Retina (tissue), 1 donor: ENCODE measurements at places on chromosomes 11 and 22.
A peak's percentile ranks its signal among the peaks of the same experiment; 100 is the strongest.

GRCh38 chr22:42194953-42195352 lies 64.3 kb upstream of the CYP2D6 start:
- DNase-seq = no peak

GRCh38 chr22:31079095-31079642 lies 1.9 kb upstream of the SMTN start:
- no peak for DNase-seq

- DNase-seq = no peak
These were observed 7.2 kb upstream of the CCDC83 start for GRCh38 chr11:85848006-85848405.

DNA sequence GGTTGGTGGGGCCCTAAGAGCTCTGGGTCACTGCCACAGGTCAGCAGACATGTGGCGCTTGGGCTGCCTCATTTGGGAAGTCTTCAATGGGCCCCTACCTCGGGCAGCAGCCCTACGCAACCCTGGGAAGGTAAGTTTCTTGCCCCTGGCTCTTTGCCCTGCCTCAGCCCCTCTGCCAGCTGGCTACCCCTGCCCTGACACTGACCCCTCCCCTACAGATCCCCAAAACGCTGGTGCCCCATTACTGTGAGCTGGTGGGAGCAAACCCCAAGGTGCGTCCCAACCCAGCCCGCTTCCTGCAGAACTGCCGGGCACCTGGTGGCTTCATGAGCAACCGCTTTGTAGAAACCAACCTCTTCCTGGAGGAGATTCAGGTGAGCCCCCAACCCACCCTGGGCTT lies 1.9 kb downstream of the SCYL1 start:
- no peak for DNase-seq

- no peak for DNase-seq
These were observed 17.7 kb downstream of the ELFN2 start for GRCh38 chr22:37409459-37410050.

GRCh38 chr11:117704395-117705100 lies 92.5 kb downstream of the DSCAML1 start:
- no peak for DNase-seq

DNA sequence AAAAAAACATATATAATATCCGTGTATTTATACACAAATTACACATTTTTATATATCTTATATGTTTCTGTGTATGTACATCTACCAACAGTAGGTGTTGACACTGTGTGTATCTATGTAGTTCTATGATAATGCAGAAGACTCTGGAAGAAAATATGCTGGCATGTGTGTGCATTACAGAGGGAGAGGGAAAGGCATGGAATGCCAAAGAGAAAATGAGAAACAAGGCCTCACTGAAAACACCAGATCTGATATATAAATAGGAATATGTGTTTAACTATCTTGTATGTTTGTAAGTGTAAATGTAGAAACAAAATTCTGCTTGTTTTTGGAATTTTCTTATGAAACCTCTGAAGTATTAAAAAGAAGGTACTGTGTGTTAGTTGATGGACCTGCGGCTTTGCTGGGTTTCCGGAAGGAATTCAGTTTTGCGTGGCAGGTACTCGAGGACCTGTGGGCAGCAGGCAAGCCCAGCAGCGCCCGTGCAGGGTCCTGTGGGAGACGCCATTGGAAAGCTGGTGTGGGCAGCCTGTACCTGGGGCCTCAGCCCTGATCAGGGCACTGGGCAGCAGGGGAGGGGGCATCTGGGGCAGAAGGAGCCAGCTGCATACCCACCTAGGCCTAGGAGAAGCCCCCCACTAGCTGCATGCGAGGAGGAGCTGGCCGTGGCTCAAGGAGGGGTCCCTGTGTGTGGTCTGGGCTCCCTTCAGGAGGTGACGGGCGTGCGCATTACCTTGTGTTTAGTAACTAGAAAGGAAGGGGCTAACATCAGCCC lies 7.6 kb upstream of the TRMU start:
- no peak for DNase-seq

DNA sequence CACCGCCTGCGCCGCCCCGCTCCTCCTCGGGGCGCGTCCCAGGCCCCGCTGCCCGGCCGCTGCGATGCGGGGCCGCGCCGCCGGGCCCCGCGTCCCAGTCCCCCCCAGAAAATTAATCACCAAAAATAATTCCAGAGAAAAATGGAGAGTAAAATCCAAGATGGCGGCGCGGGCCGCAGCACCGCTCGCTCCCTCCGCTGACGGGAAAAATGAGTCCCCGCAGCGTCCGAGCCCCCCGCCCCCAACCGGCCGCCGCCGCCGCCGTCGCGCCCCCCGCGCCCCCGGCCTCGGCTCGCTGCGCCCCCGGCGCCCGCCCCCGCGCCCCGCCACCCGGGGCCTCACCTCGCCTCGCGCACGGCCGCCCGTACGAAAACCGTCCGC lies at the start of gene KMT5B:
KMT5B (minus strand) TSS at position 162 of the 381 bp plus-strand sequence. CDS start 23,220 bp downstream, outside the sequence.
- peak; percentile 74 for DNase-seq

DNA sequence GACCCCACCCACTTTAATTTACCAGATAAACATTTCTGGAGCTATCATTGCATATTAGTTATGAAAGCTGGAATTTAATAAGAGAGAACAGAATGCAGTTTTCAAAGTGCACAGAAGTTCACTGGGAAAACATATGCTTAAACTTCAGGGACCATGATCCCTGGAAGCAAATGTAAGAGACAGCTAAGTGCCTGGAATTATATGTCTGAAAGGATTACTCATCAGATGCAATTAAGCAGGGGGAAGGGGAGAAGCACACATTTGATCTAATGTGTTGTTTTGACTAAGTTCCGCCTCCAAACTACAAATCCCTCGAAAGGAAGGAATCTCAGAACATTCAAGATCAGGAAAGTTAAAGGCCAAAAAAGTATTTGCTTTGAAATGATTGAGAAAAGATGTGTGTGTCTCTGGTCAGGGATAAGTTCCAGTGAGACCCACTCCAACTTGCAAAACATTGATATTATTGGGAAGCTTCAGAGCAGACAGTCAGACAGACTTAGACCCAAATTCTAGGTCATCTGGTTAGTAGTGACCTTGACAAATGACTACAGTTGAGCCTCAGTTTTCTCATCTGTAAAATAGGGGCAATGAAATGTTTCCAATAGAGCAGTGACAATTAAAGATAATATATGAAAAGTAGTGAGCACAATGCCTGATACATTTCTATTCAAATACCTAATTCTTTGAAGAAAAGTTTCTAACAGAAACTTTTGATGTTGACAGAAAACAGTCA lies 147.6 kb downstream of the ME3 start:
- peak; percentile 33 for DNase-seq

DNA sequence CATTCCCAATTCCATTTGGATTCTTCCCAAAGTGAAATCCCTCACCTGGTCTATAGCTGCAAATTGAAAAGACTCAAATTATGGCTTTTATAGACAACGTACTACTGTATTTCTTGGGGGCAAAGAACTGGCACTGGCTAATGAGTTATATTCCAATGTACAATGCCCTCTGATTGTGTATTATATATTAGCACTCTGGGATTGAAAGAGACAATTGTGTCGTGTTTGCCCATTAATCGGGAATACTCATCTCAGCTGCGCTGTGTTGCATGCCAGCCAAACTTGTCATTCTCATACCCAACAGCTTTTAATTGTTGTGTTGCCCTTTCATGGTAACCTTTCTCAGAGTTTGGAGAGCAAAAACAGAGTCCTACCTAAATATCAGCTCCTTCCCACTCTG lies 55.0 kb upstream of the ZBTB44 start:
- no peak for DNase-seq

DNA sequence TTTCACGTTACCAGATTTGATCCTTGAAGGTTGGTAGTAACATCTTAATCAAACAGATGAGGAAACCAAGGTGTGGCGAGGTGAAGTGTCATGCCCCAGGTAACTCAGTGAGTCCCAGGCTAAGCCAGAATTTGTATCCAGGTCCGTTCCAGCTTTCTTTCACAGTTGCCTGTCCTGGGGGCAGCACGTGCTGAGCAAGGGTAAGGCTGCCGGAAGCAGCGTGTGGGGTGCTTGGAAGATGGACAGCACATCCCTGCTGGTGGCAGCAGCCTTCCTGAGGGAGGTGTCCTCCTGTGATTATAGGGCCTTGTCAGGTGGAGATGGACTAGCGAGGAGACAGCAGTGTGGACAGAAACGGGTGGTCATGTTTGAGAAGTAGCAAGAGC lies 50.9 kb downstream of the TRIOBP start:
- no peak for DNase-seq

DNA sequence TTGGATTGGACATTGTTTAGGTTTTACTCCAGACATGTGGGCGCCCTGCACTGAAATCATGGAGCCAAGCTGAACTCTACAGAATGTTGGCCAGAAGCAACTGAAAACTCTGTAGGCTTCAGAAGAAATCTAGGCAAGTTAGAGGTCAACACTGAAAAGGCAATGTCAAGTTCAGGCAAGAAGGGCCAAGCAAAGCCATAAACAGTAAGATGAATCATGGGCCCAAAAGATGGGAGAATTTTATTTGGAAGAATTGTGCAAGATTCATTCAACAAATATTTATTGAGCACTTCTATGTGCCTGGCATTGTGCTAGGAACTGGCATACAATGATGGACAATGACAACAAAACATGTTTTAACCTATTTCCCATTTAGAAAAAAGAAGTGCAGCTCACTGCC lies 10.9 kb downstream of the HOATZ start:
- no peak for DNase-seq

- DNase-seq = no peak
These were observed 24.5 kb downstream of the MMP20 start for GRCh38 chr11:102600666-102601065.

DNA sequence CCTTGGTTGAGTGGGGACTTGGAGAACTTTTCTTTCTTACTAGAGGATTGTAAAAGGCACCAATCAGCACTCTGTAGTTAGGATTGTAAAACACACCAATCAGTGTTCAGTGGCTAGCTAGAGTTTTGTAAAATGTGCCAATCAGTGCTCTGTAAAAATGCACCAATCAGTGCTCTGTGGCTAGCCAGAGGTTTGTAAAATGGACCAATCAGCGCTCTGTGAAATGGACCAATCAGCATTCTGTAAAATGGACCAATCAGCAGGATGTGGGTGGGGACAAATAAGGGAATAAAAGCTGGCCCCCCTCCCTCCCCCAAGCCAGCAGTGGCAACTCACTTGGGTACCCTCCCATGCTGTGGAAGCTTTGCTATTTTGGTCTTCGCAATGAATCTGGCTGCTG lies 5.5 kb upstream of the DRG1 start:
- DNase-seq = no peak

- DNase-seq = no peak
These were observed 30.4 kb upstream of the CKAP5 start for GRCh38 chr11:46876471-46876870.

DNA sequence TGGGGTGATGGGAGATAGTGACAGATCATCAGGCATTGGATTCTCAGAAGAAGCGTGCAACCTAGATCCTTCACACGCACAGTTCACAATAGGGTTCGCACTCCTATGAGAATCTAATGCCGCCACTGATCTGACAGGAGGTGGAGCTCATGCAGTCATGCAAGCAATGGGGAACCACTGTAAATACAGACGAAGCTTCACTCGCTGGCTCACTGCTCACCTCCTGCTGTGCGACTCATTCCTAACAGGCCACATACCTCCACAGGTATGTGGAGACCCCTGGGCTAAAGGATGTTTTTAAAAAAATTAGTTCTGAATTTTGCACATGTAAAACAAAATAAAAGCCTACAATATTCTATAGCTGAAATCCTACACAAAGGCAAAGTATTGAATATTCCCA lies 20.5 kb upstream of the TEAD1 start:
- DNase-seq = no peak

GRCh38 chr11:101215069-101215468 lies 85.5 kb upstream of the PGR start:
- DNase-seq = no peak

DNA sequence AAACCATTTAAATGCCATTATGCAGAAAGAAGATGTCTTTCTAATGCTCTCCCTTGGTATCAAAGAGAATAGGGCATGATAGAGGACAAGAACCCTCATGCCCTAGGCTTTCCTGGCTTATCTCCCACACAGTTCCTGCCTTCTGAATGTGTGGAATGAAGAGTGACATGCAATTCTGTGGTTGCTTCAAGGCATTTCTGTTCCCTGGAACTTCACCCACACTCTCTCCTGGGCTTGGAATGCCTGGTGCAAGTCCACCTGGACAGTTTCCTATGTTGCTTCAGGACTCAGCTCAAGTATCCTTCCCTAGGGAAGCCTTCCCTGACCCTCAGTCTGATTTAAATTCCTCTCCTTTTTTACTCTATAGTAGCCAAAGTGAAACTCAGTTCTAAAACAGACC lies 53.8 kb upstream of the DRD2 start:
- no peak for DNase-seq

GRCh38 chr11:8232849-8233606 lies 30.6 kb downstream of the LMO1 start:
- no peak for DNase-seq

DNA sequence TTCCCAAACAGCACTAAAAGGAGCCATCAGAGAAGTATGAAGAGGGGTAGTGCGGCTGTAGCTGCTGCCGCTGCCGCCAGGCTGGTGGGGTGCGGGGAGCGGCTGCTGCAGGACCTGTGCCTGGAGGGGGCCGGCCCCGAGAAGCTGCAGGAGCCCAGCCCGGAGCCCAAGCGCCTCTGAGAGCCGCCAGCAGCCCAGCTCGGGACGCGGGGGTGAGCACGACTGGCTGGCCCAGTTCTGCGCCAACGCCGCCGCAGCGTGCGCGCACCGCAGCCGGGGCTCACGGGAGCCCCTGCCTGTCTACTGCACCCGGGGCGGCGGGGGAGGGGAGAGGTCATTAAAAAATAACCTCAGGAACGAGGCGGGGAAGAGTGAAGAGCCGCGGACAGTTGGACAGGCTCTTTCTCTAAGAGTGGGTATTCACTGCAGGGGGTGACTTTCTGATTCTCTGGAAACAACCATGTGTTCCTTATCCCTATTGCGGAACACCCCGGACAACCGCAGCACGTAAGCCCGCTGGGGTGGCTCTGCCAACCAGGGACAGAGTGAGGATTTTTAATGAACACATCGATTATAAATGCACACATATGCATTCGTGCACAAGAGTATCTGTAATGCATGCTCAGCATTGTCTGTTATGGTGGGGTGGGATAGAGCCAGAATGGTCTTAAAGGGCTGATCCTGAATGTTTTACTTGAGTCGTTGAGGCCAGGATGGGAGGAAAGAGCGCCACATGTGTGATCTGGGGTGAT lies 453 bp downstream of the GAS2 start:
- DNase-seq = peak; percentile 88

DNA sequence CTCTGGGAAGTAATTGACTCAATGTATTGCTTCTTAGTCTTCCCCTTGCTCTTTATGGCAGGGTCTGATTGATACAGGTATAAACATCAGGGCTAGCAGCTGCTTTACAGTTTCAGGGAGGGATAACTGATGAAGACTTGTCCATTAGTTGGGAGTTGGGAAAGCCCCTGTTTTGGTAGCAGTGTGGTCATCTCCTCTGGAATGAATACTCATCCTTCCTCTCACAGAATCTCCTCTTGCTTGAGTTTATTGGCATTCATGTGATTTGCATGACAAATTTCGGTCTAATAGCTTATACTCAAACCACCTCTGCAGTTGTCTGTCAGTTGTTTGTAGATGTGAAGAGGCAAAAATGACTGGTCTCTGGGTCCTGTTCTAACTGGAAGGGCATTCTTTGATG lies 79.7 kb downstream of the FAT3 start:
- DNase-seq = no peak

DNA sequence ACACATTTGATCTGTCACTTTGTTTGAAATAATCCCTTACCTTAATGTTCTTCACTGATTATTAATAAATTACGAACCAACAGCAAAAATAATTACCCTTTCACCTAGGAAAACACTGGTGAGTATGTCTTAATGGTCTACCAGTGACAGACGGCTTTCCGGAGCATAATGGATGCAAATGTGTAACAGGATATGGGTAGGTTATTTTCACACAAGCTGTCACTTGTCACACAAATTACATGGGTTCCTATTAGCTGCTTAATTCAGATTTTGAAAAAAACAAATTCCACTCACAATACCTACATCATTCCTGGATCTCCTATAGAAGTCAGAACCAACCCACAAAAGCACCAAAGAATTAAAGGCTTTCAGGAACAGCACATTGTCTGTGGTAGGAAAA lies 127.9 kb downstream of the WT1 start:
- DNase-seq = no peak
